Skin of body (tissue), 3 donors: ENCODE measurements at places on chromosomes 7 and 10. TPM values are rescaled to one million over a fixed set of nuclear protein-coding genes. Genes with fewer than 3 reads are reported as not detected.

DNA sequence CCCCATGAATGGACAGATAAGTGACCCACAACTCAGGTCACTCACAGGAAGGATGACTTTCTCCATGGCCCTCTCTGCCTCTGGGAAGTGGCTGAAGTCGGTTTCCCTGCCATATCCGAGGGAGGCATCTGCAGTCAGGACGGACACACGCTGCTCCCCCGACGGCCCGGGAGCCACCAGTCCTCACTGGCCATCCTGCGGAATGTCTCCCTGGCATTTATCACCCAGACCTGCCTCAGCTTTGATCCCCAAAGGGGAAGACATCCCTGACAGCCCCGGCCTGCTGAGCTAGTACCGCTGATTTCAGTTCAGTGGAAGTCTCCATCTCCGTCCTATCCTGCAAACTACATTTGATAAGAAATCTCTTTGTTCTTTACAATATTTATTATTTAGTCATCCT, 339.5 kb upstream of the MKI67 start:
- DNase-seq = no peak

Gene PRRT4
- total RNA-seq = 4.1 TPM

Gene GSAP
- 7.4 TPM for total RNA-seq

DNA sequence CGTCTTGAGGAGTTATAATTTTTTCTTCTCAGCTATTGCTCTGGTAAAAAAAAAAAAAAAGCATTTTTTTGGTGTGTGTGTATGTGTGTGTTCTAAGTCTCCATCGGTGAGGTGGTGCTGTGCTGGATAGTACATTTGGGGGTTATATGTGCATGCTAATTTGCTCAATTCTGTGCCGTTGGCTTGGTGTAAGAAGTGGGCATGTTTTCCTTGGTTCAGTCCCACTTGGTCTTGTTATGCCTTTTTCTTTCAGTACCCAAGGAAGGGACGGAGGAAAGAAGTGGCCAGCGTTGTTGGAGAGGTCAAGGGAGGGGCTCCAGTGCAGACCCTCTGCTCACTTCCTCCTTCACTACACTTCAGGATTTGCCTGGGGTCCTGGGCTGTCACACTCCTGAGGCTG, 20.4 kb downstream of the LRMDA start:
- DNase-seq = no peak

Gene TRDMT1
- total RNA-seq = 17.7 TPM

Gene PTPRN2
- total RNA-seq = 0.99 TPM

GRCh38 chr10:78868861-78869260, 199.9 kb upstream of the ZMIZ1 start:
- DNase-seq = no peak

- no peak for DNase-seq
These were observed 33.0 kb downstream of the JAKMIP3 start for GRCh38 chr10:132098539-132099388.

Gene OR2A5
- not detected for total RNA-seq

GRCh38 chr7:990352-990932, 7.5 kb downstream of the CYP2W1 start:
- no peak for DNase-seq

DNA sequence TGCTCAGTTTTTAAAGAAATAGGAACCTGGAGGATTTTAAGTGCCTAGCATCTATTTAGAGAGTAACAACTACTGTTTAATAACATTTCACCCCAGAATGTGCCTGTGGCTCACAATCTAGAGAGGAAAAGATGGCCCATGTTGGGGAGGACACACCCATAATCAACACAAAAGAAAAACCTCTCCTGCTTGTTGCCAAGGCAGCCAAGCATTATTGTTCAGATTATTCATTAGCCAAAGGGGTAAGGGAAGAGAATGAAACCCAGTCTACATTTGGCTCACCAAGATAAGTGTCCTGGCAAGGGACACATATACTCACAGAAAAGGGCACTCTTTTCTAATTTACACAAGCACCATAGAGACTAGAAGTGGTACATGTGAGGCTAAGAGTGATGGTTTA, 17.7 kb upstream of the IFIT1B start:
- no peak for DNase-seq

Gene MYPN
- total RNA-seq = 9.4 TPM

- peak; percentile 46 for DNase-seq
These were observed 371.2 kb upstream of the LRRN3 start for GRCh38 chr7:110719741-110720140.

DNA sequence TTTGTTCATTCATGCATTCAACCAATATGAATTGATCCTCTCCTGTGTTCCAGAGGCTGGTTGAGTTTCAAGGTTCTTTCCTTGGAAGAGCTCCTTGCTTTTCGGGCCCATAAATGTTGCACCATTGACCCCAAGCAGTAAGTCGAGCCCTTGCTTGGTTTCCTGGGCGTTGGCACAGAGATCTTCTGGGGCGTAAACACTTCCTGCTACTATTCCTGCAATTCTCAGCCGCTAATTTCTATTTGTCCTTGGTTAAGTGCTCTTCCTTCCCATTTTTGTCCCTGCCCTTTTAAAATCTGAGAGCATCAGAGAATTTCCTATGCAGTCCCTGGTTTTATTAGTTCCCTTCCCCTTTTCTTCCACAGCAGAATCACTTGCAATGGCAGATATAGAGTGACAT, 44.1 kb upstream of the ADRB1 start:
- DNase-seq = no peak

Gene PRR15
- total RNA-seq = 0.20 TPM

- DNase-seq = no peak
These were observed 52.2 kb downstream of the KMT2C start for GRCh38 chr7:152383341-152384234.

GRCh38 chr7:24968165-24968564, 11.8 kb downstream of the OSBPL3 start:
- DNase-seq = no peak

- DNase-seq = no peak
These were observed 642 bp upstream of the COL13A1 start for GRCh38 chr10:69801094-69801433.

DNA sequence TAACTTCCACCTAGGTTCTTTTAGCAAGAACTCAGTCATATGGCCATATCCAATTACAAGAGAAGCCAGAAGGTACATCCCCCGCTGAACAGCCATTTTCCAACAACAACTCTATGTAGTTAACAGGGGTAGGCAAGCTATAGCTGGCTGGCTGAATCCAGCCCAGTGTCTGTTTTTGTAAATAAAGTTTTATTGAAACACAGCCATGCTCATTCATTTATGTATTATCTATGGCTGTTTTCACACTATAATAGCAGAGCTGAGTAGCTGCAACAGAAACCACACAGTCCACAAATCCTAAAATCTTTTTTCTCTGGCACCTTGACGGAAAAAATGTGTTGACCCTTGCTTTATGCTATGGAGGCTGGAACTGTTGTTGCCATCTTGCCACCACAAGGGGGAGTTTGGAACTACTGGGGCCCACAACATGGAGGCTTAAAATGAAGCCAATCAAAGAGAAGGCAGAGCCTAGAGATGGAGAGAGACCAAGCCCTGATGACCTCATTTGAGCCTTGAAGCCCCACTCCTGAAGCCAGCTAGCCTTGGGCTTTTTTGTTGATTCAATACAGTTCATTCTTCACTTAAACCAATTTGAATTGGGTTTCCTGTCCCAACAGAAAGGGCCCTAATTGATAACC, 33.3 kb upstream of the XPNPEP1 start:
- DNase-seq = no peak

Gene ASB4
- 2.9 TPM for total RNA-seq

- DNase-seq = no peak
These were observed 487.0 kb downstream of the SORCS3 start for GRCh38 chr10:105128111-105128510.

Gene CALML3
- total RNA-seq = 9.8 TPM

GRCh38 chr7:48904975-48905374, 19.4 kb upstream of the CDC14C start:
- no peak for DNase-seq

GRCh38 chr7:26696978-26697377, 167.4 kb downstream of the SKAP2 start:
- no peak for DNase-seq

GRCh38 chr7:54292171-54292925, 249.8 kb upstream of the VSTM2A start:
- no peak for DNase-seq

GRCh38 chr10:35447693-35448407, 111.5 kb downstream of the CCNY start:
- DNase-seq = no peak

Gene AZGP1
- 39.4 TPM for total RNA-seq

DNA sequence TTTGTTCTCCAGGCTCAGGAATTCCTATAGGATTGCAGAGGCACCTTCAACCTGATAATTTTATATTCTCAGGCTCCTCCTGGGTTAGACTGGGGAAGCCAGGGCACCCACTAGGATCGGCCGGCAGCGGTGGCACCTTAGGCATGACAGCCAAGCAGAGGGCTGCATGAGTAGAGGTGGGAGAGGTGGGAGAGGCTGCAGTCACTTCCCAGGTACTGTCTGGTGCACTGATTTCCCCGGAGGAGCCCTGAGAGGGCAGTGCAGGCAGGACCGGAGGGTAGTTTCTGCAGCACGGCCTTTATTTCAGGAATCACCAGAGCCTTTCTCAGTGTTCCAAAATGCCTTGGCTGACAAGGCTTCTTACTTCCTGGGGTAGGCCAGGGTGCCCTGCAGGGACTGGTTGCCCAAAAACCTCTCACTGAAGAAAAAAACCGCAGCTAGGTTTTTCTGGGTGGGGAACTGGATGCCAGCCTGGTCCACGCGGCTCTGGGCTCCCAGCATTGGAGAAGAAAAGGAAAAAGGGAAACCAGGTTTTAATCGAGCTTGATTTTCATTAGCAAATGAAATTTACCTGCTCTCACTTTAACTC, 3.6 kb upstream of the HOXA13 start:
- no peak for DNase-seq

Gene MALRD1
- 12.8 TPM for total RNA-seq

DNA sequence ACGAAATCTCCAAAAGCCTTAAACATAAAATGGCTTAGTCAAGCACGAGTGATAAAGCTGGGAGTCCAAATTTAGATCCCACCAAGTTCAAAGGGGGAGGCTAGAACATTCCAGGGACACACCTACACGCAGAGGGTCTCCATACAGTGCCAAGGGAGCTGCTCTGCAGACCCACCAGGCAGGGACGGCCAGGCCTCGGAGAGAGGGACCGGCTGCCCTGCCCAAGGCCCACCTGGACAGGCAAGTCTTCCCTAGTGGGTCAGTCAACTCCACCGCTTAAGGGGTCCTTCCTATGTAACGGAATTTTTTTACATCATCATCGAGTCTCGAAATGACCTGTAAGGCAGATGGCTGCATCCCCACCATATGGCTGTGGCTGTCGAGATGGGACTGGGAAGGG, 28.5 kb downstream of the AMZ1 start:
- no peak for DNase-seq

Gene GALNT17
- total RNA-seq = 6.3 TPM

- no peak for DNase-seq
These were observed 58.5 kb downstream of the RASGEF1A start for GRCh38 chr10:43208147-43209073.

Gene PAPSS2
- total RNA-seq = 7.2 TPM
